ENCODE measurements at places on chromosomes 2 and 18.

GRCh38 chr2:7951001-7951400, 730.9 kb upstream of the ID2 start:
- no peak for DNase-seq

DNA sequence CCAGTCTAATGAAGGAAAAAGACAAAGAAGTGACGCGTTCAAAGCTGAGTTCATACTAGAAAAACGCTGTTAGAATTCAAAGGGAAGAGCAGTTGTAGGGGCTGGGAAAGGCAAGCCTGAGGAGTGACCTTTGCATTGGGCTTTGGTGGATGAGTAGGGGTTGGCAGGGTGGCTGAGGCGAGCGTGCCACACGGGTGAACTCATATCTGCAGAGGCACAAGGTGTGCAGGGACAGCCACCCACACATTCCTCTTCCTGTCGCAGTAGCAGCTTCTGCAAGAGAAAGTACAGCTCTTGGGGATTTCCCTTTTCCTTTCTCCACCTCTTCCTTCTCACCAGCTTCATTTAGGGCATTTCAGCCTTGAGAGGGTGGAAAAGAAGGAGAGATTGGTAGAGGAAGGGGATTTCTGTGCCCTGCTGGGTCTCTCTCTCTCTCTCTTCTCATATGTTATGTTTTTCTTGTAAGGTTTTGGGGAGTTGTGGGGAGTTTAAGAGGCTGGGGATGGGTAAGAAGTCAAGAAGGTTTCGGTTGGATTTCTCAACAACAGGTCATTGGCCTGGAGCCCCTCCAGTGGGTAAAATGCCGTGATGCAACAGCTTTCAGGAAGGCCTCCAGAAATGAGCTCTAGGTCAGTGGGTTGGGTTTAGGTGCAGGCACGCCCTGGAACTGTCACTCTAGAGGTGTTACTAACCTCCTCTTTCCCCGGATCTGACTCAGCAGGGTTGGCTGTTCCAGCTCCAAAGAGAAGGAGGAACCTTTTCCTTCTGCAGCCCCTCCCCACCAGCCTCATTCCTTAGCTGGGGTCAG, 40.1 kb downstream of the ODC1 start:
- peak; percentile 30 for DNase-seq

DNA sequence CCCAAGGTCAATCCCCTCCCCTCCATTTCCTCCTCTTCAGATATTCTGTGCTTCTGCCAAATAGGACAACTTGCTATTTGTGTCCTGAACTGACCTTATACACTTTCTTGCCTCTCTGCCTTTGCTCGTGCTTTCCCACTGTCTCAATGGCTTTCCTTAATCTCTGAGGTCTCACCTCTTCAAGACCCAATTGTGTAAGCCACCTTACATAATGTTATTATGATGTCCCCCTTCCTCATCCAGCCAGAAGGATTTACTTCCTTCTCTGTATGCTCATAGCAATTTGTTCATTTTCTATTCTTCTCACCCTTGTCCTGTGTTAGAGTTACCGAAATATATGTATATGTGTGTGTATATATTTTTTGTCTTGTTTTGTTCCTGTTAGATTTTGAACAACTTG, 26.9 kb upstream of the DARS1 start:
- DNase-seq, result no peak

GRCh38 chr2:20606198-20606597, 44.7 kb downstream of the HS1BP3 start:
- no peak for DNase-seq

DNA sequence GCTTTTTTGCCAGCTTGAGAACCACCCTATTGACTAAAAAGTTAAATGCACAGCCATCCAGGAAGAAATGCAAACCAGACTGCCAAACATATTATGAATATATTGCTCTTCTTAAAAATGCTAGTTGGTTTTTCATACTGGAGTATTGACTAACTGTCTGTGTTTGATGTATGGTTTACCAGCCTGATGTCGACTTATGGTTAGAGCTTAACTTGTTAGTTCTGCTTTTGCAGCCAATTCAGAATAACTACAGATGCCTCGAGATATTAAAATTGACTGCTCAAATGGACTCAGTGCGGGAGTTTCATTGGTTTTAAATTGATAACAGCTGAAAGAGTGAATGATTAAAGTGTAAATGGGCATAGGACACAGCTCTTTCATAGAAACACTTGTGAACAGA, 369.8 kb downstream of the ARHGAP15 start:
- no peak for DNase-seq

DNA sequence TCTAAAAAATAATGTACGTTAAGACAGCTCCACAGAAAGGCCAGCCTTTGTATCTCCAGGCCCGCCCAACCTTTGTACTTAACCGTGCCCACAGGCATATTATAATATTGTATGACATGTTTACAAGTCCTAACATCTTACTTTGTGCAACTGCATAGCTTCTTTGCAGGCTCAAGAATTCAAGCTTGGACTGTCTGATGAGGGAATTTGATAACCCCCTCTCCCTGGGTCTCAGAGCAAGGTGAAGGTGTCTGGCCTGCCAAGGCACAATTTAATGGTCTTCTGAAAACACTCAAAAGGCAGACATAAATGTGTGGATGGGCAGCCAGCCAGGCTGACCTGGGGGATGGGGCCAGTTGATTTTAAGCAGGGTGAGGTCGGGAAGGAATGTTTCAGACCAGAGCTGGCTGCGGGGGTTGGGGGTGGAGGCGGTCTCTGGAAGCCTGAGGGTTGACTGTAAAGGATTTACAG, 732.7 kb upstream of the FANCL start:
- no peak for DNase-seq

DNA sequence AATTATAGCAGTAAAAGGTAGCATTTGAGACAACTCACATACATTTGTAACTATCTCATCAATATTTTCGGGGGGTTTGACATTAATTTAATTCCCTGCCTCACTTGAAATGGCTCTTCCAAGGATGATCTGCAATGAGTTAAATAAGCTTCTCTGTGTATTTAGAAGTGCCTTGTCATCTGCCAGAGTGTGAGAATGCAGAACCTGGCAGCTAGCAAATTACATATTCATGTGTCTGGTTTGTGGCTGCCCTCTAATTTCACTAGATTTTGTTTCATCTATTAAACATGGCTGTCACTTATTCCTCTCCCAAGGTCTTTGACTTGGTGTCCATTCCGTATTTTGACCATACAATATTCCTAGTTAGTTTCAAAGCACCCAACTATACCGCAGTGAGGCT, 158.3 kb upstream of the CAVIN2 start:
- DNase-seq, result no peak

DNA sequence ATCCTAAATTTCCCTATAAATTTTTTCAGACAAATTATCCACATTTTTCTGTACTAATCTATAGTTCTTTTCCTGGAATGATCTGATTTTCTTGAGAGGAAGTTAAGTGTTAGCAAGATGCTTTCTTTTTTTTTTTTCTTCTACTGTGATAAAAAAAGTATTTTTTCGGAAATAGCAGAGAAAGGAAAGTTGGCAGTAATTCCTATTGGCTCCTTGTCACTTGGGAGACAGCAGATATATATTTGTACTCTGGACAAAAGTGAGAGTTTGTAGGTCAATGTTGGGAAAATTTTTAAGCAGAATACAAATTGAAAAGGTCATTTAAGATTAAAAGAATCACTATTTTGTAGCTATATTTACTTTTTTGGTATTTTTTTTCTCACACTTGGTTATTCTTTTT, 635.7 kb upstream of the NRXN1 start:
- no peak for DNase-seq

DNA sequence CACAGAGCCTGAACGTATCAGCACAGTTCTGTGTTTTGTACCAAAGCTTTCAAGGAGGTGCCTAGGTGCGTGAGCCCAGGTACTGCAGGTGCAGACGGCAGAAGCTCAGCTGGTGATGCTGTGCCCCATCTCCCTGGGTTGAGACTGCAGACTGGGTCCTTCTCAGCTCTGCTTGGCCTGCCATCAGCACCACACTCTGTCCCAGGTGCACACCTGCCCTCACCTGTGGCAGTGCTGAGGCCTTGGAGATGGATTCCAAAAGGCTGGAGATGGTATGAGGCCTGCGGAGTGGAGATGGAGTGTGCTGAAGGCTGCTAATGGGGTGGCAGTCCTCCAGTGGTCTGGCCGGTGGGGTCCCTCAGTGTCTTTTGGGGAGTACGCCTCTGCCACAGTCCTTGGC, 9.3 kb downstream of the LDLRAD4 start:
- no peak for DNase-seq

- no peak for DNase-seq
Observed at GRCh38 chr2:193315428-193316091, 1120.8 kb upstream of the TMEFF2 start.

- DNase-seq, result no peak
Observed at GRCh38 chr2:16739778-16740581, 74.3 kb upstream of the CYRIA start.

GRCh38 chr2:24080701-24081100, 3.9 kb downstream of the TP53I3 start:
- no peak for DNase-seq

DNA sequence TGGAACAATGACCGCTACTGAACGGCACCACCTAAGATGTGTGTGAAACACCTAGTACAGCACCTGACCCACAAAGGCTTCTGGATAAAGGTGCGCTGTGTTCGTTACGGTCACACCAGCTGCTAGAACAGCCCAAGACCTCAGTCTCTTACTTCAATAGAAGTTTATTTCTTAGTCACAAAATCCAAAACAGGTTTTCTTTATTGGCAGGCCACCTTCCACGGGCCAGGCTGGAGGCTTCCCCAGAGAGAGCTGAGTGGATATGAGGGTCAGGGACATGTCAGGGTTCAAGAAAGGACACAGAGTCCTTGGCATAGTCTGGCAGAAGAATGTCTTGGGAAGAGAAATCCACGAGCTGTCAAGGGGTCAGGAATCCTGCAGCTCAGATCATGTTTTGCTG, 92.2 kb downstream of the COL6A3 start:
- no peak for DNase-seq
